ENCODE measurements at places on chromosomes 16 and 17.

GRCh38 chr16:85321509-85322271, 209.4 kb upstream of the CIBAR2 start:
- DNase-seq: peak; percentile 93

GRCh38 chr17:14557480-14557879, 256.6 kb downstream of the HS3ST3B1 start:
- DNase-seq: no peak

GRCh38 chr16:23504076-23504452, 6.2 kb downstream of the GGA2 start:
- DNase-seq: peak; percentile 83

GRCh38 chr17:82772026-82772425, 20.2 kb downstream of the TBCD start:
- DNase-seq: peak; percentile 25

DNA sequence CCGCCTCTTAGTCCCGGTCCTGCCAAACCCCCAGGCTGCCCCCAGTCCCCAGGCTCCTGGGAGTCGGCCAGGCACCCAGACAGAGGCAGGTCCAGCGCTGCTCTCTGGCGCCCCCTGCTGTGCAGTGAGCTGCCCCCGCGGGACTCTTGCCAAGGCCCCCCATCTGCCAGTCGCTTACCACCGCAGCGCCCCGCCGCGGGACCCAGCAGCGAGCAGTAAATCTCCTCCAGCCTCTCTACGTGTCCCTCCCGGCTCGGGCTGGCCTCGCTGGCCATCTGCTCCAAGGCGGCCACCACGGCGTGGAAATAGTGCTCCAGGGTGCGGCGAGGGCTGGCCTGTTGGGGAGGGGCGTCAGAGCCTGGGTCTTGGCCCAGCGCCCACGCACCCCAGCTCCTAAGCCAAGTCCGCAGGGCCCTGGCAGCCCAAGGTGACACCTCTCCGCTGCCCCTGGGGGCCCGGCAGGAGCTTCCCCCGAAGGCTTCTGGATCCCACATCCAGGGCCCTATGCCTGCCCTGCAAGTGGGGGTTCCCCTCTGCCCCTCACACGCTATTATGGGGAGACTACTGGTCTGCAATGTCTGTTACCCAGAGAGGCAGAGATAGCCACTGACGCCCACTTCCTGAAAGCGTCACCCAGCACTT, 33.7 kb upstream of the MFSD6L start:
- no peak for DNase-seq

DNA sequence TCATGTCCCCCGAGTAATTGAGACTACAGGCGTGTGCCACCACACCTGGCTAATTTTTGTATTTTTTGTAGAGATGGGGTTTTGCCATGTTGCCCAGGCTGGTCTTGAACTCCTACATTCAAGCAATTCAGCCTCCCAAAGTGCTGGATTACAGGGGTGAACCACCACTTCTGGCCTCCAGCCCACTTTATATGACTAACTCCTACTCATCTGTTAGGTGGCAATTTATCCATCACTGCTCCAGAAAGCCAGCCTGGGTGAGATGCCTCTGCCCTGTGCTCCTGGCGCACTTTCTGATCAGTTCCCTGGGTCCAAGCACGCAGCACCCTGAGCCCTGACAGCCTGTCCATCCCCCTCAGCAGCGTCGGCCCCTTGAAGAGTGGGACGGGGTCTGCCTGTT, 29.4 kb downstream of the ADAM11 start:
- no peak for DNase-seq

DNA sequence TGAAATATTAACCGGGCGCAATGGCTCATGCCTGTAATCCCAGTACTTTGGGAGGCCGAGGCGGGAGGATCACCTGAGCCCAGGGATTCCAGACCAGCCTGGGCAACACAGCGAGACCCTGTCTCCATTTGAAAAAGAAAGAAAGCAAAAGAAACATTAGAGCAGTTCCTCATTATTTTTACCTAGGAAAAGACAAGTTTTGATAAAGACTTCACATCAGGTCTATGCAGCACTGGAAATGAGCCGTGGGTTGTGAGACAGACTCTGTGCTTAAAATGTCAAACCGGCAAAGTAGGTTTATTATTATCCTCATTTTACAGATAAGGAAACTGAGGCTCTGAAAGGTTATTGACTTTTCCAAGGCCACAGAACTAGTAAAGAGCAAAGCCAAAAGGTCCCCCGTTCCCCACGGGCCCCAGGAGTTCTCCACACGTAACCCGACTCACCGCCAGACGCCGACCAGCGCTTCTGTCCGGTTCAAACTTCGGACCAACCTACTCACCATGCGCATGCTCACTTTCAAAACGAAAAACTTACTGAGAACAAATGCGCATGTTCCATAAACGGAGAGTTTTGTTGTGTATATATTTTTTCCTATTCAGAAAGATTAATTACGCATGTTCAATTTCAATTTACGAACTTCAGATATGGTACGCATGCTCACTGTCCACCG, 356 bp downstream of the TUBD1 start:
- DNase-seq: peak; percentile 99

- DNase-seq: no peak
Observed at GRCh38 chr17:47276444-47276843, 22.8 kb downstream of the ITGB3 start.

Data from astrocyte of the spinal cord (primary cell).